ENCODE measurements at places on chromosomes 13 and 19.

DNA sequence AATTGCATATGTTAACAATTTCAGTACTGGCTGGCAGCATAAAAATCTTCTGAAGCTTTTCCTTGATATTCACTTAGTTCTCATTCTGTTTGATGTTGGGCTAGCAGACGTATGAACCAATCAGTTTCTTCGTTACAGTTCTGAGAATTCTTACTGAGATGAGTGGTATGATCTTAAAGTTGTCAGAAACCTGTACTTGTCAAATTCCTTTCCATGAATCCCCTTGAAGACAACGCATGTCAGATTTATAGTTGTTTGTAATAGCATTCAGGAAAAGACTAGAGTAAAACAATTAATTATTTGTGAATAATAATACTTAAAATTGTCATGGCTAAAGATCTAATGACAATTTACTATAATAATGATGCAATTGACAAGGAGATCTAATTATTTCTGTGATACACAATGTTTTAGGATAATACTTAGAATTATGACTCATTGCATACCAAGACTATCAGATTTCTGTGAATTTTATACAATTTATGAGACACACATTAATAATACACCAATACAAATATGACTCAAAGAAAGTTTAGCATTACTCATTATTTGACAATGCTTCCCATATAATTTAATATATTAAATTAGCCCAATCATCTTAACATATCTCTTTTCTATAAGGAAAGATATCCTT lies 447.2 kb downstream of the RFC3 start:
- no peak for DNase-seq

- DNase-seq: peak; percentile 77
These were observed 2.5 kb upstream of the LHB start for GRCh38 chr19:49019242-49019932.

- no peak for DNase-seq
These were observed 26.3 kb downstream of the SIPA1L3 start for GRCh38 chr19:37932985-37933936.

DNA sequence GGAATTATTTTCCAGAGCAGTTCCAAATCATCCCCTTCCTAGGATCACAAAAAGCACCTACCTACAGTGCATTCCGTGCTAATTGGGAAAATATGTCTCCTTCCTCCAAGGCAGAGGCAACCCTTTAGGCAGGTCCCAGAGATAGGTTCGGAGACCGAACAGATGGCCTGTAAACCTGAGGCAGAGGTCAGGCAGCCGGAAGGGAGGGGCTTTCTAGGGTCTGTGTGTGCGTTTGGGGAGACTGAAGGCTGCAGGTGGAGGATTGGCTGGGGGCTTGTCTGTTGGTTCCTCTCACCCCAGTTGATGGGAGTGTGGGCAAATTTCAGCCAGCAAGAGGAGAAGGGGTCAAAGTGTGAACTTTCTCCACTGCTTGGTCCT lies 7.1 kb downstream of the KCNN4 start:
- DNase-seq: no peak

DNA sequence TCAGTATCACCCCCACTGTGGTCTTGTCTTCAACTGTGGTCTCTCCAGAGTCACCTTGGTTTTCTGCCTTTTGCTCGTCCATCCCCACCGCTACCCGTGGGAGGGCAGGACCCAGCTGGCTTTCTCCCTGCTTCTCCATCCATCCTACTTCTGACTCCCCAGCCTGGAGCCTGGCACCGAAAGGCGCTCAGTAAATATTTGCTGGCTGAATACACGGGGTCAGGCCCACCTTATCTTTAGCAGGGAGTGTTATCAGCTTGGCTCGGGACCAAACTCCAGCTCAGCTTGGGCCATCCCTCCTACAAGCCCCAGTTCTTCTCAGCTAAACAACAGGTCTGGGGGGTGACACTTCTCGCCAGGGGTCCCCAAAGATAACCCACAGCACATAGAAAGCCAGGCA lies 62.0 kb upstream of the KLF2 start:
- no peak for DNase-seq

GRCh38 chr19:38033658-38034491 lies 126.9 kb downstream of the SIPA1L3 start:
- DNase-seq: peak; percentile 85

DNA sequence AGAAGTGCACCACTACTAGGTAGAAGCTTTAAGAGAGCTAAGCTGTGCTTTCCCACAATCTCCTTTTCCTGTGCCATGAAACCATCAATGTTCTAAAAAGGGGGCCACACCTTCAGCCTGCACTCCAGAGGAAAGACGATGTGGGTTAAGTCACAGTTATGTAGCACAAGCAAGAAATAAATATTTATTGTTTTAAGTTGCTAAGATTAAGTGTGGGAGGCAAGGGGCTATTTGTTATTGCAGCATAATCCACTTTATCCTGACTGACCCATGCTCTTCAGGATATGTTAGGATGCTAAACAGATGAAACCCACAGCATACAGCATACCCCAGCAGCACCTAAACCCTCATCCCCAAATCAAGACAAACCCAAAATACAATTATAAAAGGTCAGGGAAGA lies 64.7 kb downstream of the MBD3L2B start:
- no peak for DNase-seq

GRCh38 chr19:19594381-19594780 lies 24.1 kb downstream of the PBX4 start:
- DNase-seq: no peak

- no peak for DNase-seq
These were observed 40.5 kb upstream of the SLC15A1 start for GRCh38 chr13:98792785-98793495.

DNA sequence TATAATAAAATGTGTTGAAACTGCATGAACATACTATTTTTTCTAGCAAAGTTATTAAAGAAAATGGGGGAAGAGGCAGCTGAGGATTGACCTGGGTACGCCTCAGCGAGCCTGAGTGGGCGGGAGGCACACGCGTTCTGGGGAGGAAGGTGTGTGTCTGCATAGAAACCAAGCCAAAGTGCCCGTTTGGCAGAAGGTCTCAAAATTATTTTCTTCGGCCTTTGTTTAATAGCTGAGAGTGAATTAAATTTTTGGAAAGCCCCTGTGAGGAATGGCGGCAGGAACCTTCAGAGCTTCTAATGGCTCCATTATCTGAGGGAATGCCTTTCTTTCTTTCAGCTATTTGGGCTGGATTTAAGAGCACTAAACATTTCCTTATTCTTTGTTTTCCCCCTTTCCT lies 5.2 kb downstream of the ZIC2 start:
- DNase-seq: no peak

DNA sequence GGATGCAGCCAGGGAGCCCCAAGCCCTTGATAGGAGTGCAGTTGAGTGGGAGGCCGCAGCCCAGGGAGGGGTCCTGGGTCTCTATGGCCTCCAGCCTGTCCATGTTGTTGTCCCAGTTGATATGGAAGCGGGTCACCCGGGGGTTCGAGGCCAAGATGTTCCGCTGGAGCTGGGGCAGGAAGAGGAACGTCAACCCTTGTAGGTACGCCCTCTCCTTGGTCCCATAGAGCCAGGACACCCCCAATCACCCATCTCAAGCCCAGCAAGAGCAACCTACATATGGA lies 2.9 kb upstream of the PRKACA start:
- DNase-seq: no peak

DNA sequence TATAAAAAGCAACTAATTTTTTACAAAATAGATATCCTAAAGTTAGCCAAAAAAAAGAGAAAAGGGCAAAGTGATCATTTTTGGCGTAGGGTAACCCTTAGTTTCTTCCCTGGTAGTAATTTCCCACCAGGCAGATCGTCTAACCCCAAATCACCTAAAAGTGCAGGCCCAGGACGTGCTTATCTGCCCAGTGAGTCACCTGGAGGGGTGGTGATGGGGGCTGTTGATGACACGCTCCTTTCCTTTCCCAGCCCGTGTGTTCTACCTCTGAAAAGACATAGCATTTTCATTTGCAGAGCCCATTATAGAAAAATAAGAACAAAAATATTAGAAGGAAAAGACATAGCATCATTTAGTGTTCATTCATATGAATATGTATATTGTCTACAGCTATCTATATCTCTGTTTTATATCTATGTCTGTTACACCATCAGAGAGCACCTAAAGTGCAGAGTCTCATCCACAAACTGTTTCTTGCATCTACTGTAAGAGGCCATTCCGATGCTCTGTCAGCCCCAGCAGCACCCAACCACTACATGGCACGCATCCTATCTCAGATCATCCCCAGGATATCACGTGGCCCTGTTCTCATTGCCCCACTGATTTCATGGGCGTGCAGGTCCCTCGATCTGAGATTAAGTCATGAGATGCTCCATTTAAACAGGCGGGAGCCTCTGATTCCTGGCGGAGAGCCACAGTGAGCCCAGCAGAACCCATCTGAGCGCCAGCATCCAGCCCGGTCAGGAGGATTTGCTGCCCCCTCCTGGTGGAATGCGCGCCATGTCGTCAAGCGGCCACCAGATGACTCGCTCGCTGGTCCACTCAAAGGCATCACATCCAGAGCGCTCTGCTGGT lies 8.5 kb upstream of the LILRB3 start:
- peak; percentile 56 for DNase-seq

- DNase-seq: no peak
These were observed 21.0 kb downstream of the ZNF45 start for GRCh38 chr19:43914051-43914450.

- DNase-seq: no peak
These were observed 8.5 kb downstream of the MLLT1 start for GRCh38 chr19:6271251-6271650.

DNA sequence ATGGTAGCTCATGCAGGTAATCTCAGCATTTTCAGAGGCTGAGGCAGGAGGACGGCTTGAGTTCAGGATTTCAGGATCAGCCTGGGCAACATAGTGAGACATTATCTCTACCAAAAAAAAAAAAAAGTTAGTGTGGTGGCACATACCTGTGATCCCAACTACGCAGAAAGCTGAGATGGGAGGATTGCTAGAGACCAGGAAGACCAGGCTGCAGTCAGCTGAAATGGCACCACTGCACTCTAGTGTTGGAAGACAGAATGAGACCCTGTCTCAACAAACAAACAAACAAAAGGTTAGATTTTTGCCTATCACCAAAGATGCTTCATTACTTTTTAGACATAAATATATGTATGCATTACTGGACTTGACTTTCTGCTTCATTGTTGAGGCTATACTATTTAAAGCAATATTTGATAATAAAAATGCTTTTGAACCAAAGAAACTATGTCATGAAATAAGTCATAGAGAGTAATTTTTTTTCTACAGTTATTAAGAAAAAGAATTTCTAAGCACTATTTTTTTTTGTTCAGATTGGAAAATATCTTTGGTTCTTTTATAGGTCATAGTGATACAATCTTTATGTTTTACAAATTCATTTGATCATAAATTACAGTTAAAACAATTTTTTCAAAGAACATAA lies 1180.1 kb upstream of the ATXN8OS start:
- DNase-seq: no peak

GRCh38 chr13:53121131-53121773 lies 92.6 kb downstream of the OLFM4 start:
- no peak for DNase-seq

DNA sequence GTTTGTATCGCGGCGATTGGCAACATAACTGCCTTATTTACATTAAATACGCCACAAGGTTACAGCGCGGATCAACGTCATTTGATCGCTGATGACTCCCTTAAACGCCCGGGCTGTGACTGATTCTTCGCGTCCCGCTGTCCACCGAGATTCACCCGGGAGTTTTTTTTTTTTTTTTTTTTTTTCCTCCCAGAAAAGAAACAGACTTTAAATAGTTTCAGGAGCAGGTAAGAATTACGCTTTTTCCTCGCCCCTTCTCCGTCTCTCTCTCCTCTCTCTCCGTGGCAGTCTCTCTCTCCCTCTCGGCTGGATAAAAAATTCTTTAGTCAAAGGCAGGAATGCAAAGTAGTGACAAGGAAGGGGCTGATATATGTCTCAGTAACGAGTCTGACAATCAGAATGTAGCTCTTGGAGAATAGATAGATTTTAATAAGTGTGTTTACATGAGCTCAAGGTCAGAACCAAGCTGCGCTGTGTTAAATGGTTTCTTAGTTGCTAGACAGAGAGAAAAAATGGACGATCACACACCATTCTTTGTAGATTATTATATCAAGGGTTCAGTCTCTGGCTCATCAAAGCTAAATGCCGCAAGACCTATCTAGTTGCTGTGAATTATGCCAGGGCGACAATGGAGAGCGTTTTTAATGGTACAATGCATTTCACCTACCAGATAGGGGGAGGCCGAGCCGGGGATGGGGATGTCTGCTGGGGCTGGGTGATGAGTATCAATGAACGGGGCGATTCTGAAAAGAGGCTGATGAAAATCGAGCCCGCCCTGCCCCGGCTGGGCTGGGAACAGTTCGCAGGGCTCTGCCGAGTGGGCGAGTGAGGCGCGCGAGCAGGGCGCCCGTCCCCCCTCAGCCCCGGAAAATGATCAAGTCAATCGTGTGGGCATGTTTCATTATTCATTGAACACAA lies 147.2 kb upstream of the ZNF536 start:
- no peak for DNase-seq

DNA sequence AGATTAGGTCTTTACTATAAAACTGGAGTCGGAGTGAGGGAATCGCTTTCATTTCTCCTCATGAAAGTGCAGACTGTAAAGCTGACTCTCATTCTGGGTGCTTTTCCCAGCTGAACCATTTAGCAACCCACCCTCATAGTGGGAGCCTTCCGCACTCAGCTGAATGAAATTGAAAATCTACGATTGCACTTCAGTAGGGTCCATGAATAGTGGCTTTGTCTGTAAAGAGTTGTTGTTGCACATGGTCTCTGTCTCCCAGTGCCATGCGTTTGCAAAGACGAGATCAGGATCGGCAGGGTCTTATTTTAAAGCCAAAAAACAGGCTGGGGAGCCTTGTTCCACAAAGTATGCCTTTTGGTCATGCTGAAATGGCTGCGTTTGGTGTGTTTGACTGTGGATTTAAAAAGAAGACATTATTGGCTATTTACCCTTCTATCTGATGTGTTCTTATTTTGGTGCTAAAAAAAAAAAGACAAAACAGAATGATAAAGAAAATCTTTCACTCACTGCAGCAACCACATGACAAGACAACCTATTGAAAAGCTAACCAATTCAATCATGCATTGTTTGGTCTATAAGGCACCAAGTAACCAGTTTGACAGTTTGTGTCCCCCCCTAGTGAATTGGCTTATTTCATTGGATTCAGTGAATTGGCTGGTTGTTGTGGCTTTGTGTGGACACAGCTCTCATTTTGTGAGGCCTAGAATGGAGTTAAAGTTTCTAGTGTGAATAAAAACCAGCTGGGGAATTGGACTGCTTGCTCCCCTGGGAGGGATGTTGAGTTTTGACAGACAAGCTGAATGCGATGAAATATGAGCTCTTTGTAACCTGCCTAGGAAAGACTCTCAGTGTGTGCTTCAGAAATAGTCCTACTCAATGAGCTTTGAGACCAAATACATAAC lies 65.6 kb downstream of the ARHGAP35 start:
- DNase-seq: no peak

- DNase-seq: no peak
These were observed 42.9 kb downstream of the ZNF506 start for GRCh38 chr19:19778666-19779065.

- DNase-seq: no peak
These were observed 24.9 kb upstream of the PNMA8B start for GRCh38 chr19:46520616-46521015.

DNA sequence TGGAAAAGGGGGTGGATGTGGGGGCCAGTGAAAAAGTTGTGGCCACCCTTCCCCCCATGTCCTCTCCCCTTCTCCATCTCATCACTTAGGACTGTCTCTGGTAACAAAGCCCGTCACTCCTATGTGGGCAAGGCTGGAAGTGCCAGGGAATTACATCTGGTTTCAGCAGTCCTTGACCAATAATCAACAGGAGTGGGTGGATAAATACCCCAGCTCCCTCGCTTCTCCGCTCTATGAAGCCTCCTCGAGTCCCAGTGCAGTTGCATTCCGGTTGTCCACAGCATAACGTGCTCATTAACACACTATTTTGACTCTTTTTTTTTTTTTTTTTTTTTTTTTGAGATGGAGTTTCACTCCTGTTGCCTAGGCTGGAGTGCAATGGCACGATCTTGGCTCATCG lies 31.5 kb downstream of the MYO1F start:
- DNase-seq: no peak

Data from germinal center (tissue), 1 donor.